ENCODE measurements at places on chromosomes 1 and 21. TPM values are rescaled to one million over a fixed set of nuclear protein-coding genes. Genes with fewer than 3 reads are reported as not detected.

PRAMEF10 gene
- not detected for total RNA-seq

HTR1D gene
- total RNA-seq: not detected

VWA5B1 gene
- not detected for total RNA-seq

USP21 gene
- 25.3 TPM for total RNA-seq

SLC1A7 gene
- total RNA-seq: not detected

PALMD gene
- not detected for total RNA-seq

FNDC10 gene
- 3.2 TPM for total RNA-seq

FAM131C gene
- total RNA-seq: 0.15 TPM

HSF2BP gene
- total RNA-seq: 0.63 TPM

CTH gene
- 21.4 TPM for total RNA-seq

TTC39A gene
- 0.21 TPM for total RNA-seq

ASCL5 gene
- not detected for total RNA-seq

FCRL2 gene
- total RNA-seq: not detected

SPATA45 gene
- total RNA-seq: not detected

SPATA21 gene
- not detected for total RNA-seq

LCE6A gene
- not detected for total RNA-seq

DDOST gene
- 197 TPM for total RNA-seq

SLAMF1 gene
- total RNA-seq: 102 TPM

RNU1-2 gene
- total RNA-seq: 907 TPM

SLC9C2 gene
- total RNA-seq: not detected

TDRD10 gene
- not detected for total RNA-seq

RHCE gene
- 0.23 TPM for total RNA-seq

LCE2B gene
- not detected for total RNA-seq

TIPRL gene
- 43.4 TPM for total RNA-seq

HRNR gene
- total RNA-seq: not detected

PSMA5 gene
- 233 TPM for total RNA-seq

CALML6 gene
- 0.78 TPM for total RNA-seq

PIGV gene
- 31.6 TPM for total RNA-seq

HAO2 gene
- total RNA-seq: not detected

NAV1 gene
- 0.61 TPM for total RNA-seq

OR10Z1 gene
- total RNA-seq: not detected

AGTRAP gene
- 9.7 TPM for total RNA-seq

OR2L5 gene
- total RNA-seq: not detected

TMEM52 gene
- total RNA-seq: 0.80 TPM

FMOD gene
- total RNA-seq: 1.7 TPM

ECE1 gene
- total RNA-seq: 82.3 TPM

IL19 gene
- not detected for total RNA-seq

F3 gene
- total RNA-seq: 0.30 TPM

TRIM67 gene
- total RNA-seq: not detected

CFHR5 gene
- total RNA-seq: not detected

Measured in activated CD8-positive, alpha-beta memory T cell treated with anti-CD3 and anti-CD28 coated beads for 36 hours (primary cell).